Activated CD4-positive, alpha-beta T cell treated with anti-CD3 and anti-CD28 coated beads, Interleukin-2, amount 10 ng/mL, durations not matched to agents 24 days and 14 days (primary cell): ENCODE measurements at places on chromosomes 12 and 14.

DNA sequence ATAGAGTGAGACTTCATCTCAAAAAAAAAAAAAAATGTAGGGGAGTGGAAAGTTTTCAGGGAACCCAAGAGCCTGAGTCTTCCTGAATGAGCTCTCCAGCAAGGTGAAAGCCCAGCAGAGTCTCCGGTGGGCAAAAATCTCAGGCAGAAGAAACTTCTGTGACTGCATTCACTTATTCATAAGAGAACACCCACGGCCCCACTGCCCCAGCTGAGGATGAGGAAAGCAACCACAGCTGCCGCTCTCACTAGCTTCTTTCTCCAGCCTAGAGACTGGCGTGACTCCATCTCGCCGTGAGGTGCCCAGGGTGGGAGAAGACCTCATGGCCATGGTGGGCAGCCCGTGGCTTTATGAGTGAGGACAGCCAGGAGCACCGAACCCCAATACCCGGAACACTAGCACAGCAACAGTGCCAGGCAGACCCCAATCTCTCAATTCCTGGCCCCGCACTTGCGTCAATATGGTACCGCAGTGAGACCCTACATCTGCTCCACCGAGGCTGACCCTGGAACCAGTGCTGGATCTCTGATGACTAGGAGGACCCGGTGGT lies 29.7 kb upstream of the DYNC1H1 start:
- no peak for DNase-seq

DNA sequence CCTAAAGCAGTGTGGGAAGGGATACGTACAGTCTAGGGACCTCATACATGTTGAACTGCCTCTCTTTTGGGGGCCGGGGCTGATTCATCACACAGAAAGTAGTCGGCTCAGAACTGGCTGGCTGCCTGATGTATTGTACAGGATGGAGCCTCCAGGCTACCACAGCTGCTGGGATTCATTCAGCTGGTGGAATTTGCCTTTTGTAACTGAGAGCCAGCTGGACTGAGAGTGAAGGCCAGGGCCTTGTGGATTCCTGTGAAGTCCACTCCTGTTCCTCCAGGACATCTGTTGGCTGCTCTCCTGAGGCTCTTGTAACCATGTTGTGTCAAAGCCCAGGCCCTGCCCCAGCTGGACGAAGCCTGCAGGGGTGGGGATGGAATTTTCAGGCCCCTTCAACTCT lies 116.3 kb upstream of the PRICKLE1 start:
- no peak for DNase-seq

DNA sequence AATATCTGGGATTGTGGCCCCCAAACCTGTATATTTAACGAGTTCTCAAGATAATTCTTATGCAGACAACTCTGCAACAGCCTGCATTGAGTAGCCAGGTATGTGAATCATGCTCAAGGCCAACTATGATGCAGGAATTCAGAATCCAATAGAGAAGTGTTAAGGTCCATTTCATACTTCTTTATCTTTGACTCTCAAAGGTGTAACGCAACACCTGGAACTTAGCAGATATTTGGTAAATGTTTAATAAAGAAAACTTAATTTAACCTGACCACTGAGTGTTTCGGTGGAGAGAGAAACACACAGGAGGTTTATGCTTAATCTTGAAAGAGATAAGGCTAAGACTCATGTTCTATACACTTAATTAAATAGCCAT lies 156.5 kb upstream of the PLEKHG7 start:
- no peak for DNase-seq

- DNase-seq, result no peak
Observed at GRCh38 chr14:35248476-35248788, 43.8 kb upstream of the PSMA6 start.

DNA sequence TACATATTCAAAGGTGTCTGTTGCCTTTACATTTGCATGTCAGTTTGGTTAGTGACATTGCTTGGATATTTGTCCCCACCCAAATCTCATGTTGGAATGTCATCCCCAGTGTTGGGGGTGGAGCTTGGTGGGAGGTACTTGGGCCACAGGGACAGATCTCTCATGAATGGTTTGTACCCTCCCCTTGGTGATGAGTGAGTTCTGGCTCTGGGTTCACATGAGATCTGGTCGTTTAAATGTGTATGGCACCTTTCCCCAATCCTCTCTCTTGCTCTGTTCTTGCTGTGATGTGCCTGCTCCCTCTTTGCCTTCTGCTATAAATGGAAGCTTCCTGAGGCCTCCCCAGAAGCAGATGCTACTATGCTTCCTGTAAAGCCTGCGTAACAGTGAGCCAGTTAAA lies 207.9 kb upstream of the DIO3 start:
- no peak for DNase-seq

- no peak for DNase-seq
Observed at GRCh38 chr12:94586589-94587259, 63.6 kb downstream of the TMCC3 start.

- DNase-seq, result no peak
Observed at GRCh38 chr14:57611555-57612075, 118.0 kb upstream of the CCDC198 start.

DNA sequence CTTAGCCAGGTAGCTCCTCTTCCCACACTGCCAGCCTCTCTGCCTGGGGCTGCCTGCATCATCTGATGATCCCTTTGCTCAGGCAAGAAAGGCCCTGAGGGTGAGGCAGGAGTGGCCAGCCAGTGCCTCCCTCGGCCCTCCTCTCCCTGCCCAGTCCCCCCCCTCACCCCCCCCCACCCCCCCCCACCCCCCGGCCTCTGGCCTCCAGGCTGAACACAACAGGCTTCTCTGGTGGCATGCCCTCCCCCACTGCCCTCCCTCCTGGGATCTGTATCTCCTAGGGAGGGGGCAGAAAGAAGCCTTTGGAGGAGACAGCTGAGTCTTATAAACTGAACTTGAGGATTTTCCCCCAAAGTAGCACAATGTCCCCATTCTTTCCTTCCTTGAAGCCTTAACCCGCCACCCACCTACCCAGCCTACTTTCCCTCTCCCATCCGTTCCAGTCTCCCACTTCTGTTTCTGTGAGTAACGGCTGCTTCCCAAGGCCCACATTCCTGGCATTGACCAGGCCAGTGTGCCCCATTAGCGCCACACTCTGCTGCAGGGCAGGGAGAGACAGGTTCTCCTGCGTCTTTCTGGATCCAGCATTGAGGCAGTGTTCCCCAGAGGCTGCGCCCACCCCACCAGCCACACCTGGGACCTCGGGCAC lies 82.1 kb downstream of the B4GALNT3 start:
- no peak for DNase-seq

DNA sequence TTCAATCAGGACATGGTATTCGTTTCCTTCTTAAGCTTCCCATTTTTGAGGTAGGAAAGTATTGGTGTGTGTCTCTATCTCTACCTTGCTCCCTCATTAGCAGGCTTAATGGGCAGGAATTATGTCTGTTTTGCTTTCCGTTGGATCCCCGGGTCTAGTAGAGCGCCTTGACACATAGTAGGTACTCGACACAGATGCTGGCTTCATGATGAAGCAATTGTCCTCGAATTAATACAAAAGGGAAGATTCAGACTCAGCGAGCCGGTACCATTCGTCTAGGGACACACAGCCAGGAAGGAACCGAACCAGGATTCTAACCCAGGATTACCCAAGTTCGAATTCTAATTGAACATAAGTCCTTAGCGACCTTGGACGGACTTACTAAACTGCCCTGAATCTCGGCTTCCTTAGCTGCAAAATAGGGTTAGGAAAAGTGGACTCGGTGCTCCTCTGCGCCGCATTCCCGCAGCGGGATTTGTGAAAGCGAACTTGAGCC lies 496 bp upstream of the ISCU start:
- no peak for DNase-seq

GRCh38 chr12:53063708-53064612 lies 14.1 kb downstream of the TNS2 start:
- no peak for DNase-seq

- DNase-seq, result no peak
Observed at GRCh38 chr12:108131657-108132126, 2.6 kb downstream of the WSCD2 start.

- no peak for DNase-seq
Observed at GRCh38 chr12:109269428-109269827, 39.7 kb downstream of the FOXN4 start.

DNA sequence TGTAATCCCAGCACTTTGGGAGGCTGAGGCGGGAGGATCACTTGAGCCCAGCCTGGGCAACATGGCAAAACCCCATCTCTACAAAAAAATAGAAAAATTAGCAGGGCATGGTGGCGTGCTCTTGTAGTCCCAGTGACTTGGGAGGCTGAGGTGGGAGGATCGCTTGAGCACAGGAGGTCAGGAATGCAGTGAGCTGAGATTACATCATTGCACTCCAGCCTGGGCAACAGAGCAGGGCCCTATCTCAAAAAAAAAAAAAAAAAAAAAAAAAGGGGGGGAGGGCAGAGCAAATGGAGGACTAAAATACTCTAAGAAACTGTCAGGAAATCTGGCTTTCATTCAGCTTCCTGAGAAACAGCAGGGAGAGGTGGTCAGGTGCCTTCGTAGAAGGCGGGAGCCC lies 31.7 kb upstream of the TSPAN9 start:
- DNase-seq, result no peak

DNA sequence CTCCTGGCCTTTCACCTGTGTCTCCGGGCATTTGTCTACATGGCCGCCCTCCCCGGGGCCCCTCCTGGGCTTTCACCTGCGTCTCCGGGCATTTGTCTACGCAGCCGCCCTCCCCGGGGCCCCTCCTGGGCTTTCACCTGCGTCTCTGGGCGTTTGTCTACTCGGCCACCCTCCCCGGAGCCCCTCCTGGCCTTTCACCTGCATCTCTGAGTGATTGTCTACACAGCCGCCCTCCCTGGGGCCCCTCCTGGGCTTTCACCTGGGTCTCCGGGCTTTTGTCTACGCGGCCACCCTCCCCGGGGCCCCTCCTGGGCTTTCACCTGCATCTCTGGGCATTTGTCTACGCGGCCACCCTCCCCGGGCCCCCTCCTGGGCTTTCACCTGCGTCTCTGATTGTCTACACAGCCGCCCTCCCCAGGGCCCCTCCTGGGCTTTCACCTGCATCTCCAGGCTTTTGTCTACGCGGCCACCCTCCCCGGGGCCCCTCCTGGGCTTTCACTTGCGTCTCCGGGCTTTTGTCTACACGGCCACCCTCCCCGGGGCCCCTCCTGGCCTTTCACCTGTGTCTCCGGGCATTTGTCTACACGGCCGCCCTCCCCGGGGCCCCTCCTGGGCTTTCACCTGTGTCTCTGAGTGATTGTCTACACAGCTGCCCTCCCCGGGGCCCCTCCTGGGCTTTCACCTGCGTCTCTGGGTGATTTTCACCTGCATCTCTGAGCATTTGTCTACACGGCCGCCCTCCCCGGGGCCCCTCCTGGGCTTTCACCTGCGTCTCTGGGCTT lies 68.0 kb upstream of the GALNT9 start:
- no peak for DNase-seq

GRCh38 chr12:52681526-52682380 lies 1.5 kb upstream of the KRT1 start:
- DNase-seq, result peak; percentile 77

DNA sequence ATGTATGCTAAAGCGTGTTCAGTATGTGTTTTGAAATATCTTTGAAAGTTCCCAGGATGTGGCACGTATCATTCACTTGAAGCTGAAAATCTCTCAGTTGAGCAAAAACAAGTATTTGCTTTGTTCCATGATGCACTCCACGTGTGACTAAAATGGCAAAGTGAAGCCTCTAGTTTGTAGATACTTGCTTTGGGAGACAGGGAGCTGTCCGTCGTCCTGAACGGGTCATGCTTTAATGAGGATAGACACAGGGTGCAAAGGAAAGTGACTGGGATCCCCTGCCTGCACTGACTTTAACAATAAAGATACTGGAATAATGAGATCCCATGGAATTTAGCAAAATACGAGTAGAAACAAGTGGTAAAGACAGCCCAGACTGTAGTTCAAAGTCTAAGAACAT lies 991.4 kb downstream of the NRXN3 start:
- DNase-seq, result no peak

- no peak for DNase-seq
Observed at GRCh38 chr14:94441130-94441529, 11.5 kb downstream of the SERPINA11 start.

- DNase-seq, result no peak
Observed at GRCh38 chr12:114669401-114670290, 14.3 kb downstream of the TBX3 start.

GRCh38 chr12:132940071-132940719 lies 15.9 kb downstream of the ZNF605 start:
- no peak for DNase-seq

DNA sequence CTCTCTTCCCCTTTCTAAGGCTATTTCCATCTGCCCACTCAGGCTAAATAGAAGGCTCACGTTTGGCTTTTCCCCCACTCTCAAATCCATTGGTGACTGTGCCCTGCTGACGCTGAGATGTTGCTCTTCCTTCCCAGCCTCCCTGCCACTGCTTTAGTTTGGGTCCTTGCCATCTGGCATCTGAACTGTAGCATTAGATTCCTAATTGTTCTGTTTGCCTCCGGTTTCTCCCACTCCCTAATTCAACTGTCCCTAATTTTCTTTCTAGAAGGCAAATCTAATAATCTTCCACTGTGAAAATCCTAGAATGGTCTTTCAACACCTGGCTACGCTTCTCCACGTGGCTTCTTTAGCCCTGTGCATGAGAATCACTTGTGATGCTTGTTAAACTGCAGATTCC lies 37.6 kb upstream of the SMOC1 start:
- no peak for DNase-seq

GRCh38 chr12:32906399-32907165 lies 10.0 kb upstream of the PKP2 start:
- no peak for DNase-seq

GRCh38 chr14:56358851-56359614 lies 220.6 kb upstream of the TMEM260 start:
- peak; percentile 82 for DNase-seq

- DNase-seq, result no peak
Observed at GRCh38 chr12:20450591-20451180, 82.3 kb downstream of the PDE3A start.

DNA sequence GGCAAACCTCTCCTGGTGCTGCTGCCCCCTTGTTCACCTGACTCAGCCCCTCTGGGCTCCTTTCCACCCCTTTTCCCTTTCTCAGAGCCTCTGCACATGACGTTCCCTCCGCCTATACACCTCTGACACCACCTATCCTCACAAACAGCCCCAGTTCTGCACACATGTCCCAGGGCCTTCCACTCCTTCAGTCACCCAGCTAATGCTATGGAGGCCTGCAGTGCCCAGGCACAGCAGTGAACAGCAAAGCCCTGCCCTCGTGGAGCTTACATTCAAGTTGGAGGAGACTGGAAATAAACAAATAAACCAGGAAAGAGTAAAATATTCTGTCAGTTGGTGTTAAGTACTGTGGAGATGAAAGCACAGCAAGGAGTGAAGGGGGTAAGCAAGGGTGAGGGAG lies 38.5 kb upstream of the MDM1 start:
- no peak for DNase-seq

- DNase-seq, result no peak
Observed at GRCh38 chr12:106974511-106974910, 12.4 kb downstream of the MTERF2 start.

DNA sequence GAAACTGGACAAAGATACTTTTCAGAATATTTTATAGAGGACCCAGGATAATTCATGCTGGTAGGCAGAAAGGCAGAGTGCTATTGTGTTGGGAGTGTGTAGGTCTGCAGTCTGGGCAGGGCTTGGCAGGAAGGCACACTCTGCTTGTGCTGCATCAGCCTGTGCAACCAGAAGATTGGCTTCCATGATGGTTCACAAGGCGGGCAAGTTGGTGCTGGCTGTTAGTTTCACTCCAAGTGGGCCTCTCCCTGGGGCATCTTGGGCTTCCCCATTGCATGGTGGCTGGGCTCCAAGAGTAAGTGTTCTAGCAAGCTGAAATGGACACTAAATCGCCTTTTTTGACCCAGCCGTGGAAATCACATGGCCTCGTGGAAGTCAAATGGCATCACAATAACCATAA lies 1.8 kb upstream of the UBE2N start:
- DNase-seq, result no peak

GRCh38 chr14:94052199-94052598 lies 26.1 kb downstream of the OTUB2 start:
- no peak for DNase-seq

GRCh38 chr12:53806721-53807120 lies 54.9 kb upstream of the CISTR start:
- DNase-seq, result no peak
